ENCODE measurements at places on chromosomes 2 and 18.
A peak's percentile ranks its signal among the peaks of the same experiment; 100 is the strongest.

GRCh38 chr18:7821784-7822183 is 254.7 kb downstream of the PTPRM start:
- DNase-seq = no peak

- peak; percentile 55 for DNase-seq
Measured at GRCh38 chr2:8872821-8873432, 35.5 kb upstream of the KIDINS220 start.

DNA sequence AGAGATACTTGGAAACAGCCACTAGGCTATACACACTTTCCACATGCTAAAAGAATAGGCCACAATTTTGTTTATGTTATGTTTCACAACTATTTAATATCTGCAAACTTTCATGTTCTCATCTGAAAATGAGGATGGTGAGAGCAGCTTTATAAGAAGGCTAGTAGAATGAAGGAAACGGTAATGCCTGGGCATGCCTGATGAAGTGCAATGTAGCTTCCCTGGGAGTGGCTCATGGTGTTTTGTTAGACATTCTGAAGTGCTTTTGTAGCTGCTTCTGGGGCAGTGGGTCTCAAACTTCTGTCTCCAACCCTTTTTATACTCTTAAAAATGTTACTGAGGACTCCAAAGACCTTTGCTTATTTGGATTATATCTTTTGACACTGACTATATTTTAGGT is 193.3 kb upstream of the VWC2L start:
- no peak for DNase-seq

DNA sequence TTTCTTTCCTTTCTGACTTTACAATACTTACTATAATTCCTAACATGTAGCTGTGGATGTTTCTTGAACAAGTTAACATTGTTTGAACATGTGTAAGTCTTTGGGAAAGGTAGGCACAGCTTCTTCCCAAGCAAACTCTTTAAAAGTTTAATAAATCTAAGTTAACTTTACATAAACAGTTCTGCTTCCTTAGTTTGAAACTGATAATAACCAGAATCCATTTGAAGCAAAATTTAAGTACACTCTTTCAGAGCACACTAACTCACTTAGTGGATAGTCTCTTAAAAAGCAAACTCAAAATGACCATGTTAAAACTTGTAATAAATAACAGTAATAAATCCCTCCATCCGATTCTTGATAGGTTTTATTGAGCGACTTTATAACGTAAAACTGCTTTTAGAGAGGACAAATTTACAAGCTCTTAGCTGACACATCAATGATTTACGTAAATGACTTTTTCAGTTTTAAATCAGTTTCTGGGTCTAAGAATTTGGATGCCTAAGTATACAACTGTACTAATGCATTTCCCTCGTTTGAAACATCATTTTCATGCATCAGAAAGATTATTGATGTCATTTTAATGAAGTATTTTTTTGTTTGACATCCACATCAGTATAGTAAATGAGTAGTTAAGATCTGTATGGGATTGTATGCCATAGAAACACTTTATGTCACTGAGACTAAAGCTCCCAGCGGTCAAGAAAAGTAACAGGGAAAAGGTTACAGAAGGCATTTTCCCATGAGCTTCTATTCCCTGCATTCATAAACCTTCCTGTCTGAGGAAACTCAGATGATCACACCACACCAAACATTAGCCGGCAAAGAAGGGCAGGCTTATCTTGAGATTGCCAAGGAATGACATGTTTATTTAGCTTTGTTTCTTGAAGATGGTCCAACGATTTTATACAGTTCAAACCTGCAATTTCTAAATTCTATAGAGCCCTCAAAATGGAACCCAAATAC is 67.5 kb downstream of the PDE1A start:
- no peak for DNase-seq

- no peak for DNase-seq
Measured at GRCh38 chr18:79278896-79279295, 116.8 kb upstream of the NFATC1 start.
